ENCODE measurements at places on chromosomes 7 and 10.

DNA sequence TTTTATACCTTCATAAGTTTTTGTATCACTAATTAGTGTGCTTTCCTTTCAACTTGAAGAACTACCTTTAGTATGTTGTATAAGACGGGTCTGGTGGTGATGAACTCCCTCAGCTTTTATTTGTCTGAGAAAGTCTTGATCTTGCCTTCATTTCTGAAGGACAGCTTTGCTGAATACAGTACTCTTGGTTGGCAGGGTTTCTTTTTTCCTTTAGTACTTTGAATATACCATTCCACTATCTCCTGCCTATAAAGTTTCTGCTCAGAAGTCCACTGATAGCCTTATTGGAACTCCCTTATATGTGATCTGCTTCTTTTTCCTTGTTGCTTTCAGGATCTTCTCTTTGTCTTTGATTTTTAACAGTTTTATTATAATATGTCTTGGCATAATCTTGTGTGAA lies 230.9 kb downstream of the HPSE2 start:
- DNase-seq = no peak

- DNase-seq = no peak
Observed at GRCh38 chr10:87973635-87974034, 110.2 kb downstream of the PTEN start.

- no peak for DNase-seq
Observed at GRCh38 chr10:87546210-87546609, 41.5 kb downstream of the MINPP1 start.

GRCh38 chr10:27494116-27494805 lies 9.8 kb upstream of the RAB18 start:
- no peak for DNase-seq

- DNase-seq = no peak
Observed at GRCh38 chr10:49689882-49690510, 10.5 kb downstream of the C10orf53 start.

DNA sequence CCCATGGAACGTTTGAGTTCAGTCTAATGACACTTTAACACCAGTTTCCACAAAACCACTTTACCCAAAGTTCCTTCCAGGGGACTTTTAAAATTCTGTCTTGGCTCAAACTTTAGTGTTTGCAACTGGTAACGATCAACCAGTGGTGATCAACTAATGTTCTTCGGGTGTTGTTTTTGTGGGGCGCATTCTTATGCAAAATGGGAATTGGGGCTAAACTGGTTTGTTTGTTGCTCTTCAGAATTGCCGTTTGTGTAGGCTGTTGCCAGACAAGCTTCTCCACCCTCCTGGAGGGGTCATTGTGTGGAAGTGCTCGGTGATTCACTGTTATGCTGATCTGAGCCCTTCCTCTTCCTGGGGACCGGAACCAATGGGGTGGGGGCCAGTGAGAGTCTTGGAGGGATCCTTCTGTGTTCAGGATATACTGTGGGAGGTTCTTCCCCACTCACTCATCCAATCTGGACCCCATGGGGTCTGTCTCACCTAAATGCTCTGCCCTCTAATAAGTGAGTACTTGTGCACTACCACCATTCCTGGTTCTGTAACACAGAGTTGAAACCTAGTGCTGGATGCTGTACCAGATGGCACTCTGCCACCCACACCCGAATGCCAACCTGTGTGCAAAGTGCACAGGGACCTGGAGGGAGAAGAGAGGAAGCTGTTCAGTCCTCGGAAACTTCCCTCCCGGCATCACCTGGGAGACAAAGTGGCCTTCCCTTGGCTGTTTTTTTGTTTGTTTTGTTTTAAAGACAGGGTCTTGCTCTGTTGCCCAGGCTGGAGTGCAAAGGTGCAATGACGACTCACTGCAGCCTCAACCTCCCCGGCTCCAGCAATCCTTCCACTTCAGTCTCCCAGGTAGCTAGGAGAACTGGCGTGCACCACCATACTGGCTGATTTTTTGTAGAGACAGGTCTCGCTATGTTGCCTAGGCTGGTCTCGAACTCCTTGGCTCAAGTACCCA lies 2.1 kb downstream of the NFE2L3 start:
- no peak for DNase-seq

DNA sequence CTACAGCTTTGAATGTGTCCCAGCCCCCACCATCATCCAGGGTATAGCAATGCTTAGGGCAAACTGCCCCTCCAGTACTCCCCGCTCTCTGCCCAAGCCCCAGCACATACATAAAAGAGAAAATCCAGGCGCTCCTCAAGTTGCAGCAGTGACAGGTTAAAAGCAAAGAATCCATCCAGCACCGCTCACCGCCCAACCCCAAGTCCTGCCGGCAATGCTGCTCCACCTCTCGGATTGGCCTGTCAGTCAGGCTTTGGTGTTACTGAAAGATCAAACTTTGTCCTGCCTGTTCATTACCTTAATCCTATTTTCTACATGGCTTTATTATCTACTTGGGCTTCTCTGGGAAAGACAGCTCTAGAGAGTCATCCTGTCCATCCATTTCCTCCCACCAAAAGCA lies 31.9 kb downstream of the DPCD start:
- no peak for DNase-seq

DNA sequence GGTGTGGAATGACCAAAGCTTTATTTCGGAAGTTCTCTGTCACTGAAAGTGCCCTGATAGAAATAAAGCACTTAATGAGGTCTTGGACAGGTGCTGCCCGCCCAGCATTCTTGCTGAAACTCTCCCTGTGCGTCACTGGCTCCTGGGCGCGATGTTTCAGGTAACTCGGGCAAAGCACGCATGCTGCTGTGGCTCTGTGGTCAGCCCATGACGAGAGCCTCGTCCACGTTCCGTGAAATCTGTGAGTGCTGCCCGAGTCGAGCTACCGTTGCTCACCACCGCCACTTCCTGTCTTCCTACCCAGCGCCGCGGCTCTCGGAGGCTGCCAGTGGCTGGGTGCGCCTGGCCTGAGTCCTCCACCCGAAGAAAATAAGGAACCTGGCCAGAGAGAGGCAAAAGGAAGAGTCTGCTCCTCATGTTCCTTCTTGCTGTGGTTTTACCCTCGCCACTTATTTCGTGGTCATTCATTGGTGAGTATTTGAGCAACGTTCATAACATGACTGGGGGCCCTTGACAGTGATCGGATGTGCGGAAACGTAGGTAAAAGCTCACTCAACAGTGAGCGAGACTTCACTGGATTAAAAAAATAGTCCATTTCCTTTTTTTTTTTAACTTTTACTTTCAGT lies 95.5 kb downstream of the MAP3K8 start:
- no peak for DNase-seq

GRCh38 chr7:6164491-6164890 lies 107.9 kb downstream of the CYTH3 start:
- DNase-seq = no peak

DNA sequence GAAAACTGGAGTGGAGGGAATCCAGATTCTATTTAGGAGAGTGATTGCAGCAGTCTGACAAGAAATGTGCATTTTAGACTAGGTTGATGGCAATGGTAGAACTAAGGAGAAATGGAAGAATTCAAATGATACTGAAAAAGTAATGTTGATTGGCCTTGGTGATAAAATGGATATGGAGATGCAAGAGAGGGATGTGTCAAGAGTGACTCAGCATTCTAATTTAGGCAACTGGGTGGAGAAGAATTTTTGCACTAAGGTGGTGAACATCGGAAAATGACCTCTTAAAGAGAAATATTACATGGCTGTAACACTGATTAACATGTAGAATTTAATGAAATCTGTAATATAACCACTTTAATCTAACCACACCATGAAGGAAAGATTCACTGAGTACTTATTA lies 806.5 kb downstream of the PHTF2 start:
- no peak for DNase-seq

DNA sequence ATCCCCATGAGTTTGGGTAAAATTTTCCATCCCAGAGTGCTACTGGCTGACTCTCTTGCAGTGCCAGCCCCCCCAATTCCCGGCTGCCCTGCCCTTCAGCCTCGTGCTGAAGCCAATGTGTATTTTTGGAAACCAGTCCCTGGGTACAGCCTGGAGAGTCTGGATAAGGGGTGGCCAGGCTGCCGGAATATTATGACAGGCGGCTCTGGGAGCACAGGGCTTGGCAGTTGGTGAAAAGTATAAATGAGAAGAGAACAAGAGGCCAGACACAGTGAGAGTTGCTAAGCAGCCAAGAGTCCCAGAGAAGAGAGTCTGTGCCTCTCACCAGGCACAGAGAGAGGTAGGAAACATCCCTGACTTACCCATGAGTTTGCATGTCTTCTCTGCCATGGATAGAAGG lies 53.6 kb downstream of the TMEM130 start:
- no peak for DNase-seq

- no peak for DNase-seq
Observed at GRCh38 chr7:27167916-27168264, 2.6 kb upstream of the HOXA9 start.

DNA sequence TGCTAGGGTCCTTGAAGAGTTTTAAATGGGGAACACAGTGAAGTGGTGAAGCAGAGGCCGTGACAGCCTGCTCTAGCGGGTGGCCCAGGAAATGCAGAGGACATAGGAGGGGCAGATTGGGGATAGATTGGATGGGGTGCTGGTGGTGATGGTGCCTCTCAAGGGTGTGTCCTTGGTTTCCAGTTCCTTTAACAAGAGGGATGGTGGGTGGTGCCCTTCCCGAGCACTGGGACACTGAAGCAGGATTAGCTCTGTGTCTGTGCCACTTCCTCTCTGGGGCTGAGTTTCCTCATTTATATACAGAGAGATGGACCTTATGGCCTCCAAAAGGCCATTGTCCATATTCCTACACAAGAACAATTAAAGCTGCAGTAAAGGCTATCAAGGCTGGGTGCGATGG lies 285.5 kb downstream of the TCF7L2 start:
- DNase-seq = no peak

- DNase-seq = no peak
Observed at GRCh38 chr7:116583653-116584052, 58.8 kb downstream of the CAV1 start.

All from NCI-H345 (cell line).